SHP77 treated with DMSO at 0.1 percent for 48 hours (cell line): ENCODE measurements at places on chromosomes 2 and 18.

DNA sequence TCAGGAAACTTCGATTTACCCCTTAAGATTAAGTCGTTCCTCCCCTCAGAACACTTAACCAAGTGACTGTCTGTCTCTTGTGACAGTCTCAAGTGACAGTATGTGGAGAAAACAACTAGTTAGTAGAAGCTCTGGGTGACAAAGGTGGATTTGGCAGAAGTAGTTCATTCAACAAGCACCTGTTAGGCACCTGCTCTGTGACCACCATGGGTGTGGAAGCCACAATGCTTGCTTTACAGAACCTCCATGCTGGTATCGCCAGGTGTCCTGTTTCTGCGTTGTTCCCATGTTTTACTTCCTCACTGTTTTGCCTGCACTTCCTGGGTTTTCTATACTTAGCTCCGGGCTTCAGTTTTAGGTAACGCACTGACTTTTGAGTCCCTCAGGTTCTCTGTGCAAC, 337.4 kb upstream of the DCC start:
- no peak for DNase-seq

DNA sequence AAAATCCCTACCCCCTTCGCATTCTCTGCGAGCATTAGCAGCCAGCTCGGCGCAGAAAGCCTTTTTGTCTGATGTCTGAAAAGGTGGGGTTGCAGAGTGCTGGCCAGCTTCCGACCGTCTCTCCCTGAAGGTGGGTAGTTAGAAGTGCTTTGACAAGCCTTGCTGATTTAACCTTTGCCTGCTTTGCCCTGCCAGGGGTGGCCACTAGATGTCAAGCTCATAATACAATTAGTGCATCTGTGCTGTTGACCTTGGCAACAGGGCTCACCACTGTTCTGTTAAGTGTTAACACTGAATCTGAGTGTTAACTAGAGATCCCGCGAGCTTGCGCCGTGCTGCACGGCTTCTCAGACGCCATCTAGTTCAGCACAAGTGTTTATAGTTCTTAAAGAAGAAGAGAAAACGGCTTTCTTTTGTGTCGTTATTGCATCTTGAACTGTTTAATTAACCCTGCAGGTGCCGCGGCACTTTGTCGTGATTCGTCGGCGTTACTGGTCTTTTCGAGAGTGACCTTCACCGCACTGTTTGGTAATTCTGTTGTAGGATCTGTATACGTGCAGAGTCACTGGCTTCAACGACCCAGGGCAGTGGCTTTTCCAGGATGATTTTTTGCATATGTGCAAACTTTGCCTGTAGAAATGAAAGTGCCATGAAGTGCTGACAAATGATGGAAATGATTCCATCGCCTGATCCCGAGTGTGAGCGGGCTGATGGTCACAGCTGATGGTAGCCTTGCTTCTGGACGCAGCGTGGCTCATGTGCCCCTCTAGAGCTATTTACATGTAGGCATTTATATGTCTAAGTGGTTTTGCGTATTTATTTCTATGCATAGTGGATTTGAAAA, 5.5 kb downstream of the SALL3 start:
- DNase-seq, result peak; percentile 38

DNA sequence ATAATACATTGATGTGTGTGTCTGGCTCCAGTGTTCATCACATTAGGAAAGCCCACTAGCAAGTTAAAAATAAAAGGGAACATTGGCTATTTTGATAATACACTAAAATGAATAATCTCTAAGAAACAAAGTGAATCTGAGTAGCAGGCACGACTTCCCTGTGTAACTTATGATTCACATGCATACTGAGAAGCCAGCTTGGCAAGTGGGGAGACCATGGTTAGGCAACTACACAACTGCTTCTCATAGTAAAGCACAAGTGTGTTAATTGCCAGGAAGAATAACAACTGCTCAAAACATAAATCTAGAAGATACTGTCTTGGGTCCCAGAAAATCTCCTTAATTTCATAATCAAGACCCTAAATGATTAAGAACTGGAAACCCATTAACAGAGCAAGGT, 4.0 kb downstream of the MYO5B start:
- DNase-seq, result no peak

DNA sequence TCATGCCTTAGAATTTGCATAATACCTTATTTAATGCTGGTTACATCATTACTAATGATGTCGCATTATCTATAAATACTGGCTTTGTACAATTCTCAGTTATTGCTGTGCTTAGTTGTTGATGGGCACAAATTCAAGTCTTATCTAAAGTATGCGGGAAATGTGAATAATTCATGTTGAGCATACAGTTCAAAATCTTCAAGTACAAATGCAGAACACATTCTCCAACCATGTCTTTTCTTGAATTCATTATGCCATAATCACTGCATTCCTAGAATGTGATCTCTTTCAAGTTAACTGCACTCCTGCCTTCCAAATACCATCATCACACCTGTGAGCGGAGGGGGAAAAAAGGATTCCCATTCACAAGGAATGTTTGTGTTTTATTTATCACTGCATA, 337.0 kb downstream of the MBD2 start:
- no peak for DNase-seq

DNA sequence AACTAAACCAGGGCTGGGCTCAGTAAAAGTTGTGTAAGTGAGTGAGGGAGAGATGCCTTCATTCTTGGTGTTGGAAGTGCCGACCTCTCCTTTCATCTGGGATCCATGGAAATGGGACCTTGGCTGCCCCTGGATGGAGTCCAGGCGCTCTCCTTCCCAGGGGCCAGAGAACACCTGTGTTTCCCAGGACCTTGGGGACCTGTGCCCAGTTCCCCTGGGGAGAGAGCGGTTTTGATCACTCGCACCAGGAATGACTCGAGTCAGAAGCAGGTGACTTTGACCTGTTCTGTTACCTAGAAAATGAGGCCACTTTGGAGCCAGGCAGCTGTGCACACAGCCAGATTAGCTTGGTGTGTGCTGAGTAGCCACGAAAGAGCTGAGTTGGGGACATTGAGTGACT, 97.3 kb downstream of the SH3BP4 start:
- DNase-seq, result peak; percentile 6

DNA sequence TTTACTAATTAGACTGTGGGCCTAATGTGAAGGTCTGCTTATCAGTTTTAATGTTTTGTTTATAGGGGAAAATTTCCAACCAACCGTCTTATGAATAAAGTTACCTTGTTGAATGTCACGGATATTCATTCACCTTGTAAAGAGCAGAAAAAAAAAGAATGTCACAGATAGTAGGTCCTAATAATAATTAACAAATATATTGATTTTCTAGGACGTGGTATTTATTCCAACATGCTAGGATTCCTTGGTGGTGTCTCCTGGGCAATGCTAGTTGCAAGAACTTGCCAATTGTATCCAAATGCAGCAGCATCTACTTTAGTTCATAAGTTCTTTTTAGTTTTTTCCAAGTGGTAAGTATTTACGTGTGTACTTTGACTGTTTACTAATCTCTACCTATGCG, 23.4 kb downstream of the PAPOLG start:
- no peak for DNase-seq

DNA sequence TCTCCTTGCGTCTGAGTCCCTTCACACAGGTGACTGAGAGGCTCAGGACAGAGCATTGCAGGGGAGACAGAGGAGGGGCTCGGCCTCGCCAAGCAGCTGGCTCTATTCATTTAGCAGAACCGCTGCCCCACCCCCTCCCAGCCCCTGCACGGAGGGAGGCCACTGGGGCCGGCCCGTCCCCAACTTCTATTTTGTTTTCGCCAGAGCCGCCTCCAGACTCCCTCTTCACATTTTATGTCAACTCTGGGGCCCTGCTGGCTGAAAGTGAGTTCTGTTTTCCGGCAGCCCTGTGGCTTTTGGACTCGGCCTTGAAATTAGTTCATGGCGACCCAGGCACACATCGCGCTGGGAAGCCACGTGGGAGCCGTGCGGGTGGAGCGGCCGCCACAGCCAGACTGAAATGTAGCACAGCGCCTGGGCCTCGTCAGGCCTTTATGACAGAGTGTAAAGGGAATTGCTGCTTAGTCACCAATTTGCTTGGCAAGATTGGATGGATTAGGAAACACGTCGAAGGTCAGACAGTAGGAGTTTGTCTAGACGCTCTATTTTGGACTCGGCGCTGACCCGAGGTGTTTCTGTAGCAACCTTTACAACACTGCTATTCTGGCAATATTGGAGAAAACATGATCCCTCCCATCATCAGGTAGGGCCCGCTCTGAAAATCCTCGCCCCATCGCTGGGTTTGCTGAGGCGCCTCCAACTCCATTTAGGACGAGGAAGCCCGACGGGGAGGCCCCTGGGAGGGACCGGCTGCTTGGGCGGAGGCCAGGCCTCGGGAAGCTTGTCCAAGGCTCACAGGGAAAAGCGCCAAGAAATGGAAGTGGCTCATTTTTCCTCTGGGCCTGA, 90.7 kb upstream of the CTDP1 start:
- DNase-seq, result no peak

DNA sequence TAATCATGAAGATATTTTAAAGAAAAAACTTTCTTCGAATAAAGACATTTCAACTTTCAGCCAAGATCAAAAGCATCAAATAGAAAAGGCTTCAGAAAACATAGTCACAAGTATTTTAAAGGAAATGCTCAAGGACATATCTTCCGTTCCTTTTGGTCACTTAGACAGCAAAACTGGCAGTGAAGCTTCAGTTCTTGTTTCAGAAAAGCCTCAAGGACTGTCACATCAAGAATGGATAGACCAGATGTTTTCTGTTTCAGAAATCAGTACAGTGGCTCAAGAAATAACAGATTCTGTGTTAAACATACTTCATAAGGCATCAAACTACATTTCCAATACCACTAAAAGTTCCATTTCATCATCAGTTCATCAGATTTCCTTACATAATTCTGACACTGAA, 51.8 kb downstream of the FSIP2 start:
- DNase-seq, result no peak

GRCh38 chr2:190786404-190787166, 94.0 kb upstream of the GLS start:
- DNase-seq, result no peak

DNA sequence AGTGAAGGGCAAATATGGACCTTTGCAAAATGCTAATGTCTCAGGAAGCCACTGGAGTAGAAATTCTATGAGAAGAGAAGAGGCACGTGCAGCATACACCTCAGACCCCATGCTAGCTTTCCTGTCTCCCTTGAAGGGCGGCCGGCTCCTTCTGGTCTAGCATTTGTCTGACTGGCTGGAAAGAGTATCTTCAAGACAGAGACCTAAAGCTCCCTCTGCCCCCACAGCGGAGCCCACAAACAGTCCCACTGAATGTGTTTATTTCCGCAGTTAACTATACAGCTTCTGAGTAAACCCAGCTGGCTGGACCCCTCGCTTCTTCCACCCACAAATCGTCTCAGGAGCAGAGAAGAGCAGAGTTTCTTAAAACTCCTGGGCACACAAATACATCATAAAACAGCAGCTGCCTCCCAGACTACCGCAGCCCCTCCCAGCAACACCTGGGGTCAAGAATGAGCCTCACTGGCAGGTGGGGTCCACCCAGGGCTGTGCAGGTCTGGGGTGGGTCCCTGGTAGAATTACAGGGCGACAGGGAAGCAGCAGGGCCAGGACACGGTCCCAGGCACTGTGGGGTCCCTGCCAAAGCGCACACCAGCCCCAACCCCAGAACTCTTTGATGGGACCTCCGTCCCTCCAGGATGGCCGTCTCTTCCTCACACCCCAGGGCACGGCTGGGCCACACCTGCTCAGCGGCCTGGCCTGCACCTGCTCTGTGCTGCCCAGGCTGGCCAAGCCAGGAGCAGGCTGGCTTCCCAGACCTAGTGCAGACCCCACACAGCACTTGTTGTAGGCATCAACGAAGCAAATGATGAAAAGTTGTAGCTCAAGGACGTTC, 103.8 kb downstream of the PXDN start:
- DNase-seq, result no peak
